ENCODE measurements at places on chromosomes 1 and 21. TPM values are rescaled to one million over a fixed set of nuclear protein-coding genes. Genes with fewer than 3 reads are reported as not detected.

- no peaks in the 10 kb centered on the region for H3K4me1 ChIP-seq
- H3K4me3 ChIP-seq, result no peak overlapping the region
- no peaks in the 10 kb centered on the region for H3K36me3 ChIP-seq
- no peak overlapping the region for H3K27ac ChIP-seq
Measured at GRCh38 chr1:7089497-7089896, 304.2 kb downstream of the CAMTA1 start.

DNA sequence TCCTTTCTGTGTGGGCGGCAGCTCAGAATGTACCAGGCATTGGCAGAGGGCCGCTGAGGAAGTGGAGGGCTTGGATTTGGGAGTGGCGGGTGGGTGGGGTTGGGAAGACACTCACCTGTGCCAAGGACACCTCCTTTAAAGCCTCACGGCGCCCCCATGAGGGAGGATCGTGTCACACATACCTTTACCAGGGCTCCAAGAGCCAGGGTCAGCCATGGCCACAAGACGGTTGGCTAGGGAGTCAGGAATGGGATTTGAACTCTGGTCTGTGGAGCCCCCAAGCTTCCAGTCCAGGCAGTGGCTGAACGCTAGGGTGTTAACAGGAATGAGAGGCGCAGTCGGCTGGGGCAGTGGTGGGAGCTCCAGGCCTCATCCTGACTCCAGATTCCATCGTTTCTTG, 4.6 kb downstream of the NBL1 start:
- H3K4me3 ChIP-seq, result no peak overlapping the region
- peak; percentile 33 for DNase-seq
- peaks cover 31% of the 10 kb centered on the region for H3K4me1 ChIP-seq
- peaks cover 4% of the 10 kb centered on the region for H3K27me3 ChIP-seq
- peaks cover 2% of the 10 kb centered on the region for H3K36me3 ChIP-seq

DNA sequence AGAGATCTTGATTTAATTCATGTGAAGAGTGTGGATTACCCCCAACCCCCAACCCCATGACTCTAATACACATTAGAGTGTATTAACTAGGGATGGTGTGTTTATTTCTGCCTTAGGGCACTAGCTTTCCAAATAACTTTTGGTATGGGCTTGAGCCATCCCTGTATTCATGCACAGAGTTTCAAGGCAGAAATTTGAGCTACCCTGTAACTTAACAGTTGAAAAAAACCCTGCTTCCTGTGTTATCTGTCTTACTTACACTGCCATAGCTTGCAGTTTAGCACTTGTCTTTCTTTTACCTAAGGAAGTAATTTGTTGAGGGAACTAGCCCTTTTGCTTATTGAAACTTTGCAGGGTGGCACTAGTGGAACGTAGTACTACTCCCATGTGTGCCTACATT, 6.3 kb downstream of the SRSF11 start:
- no peak for DNase-seq
- peak overlapping the region; percentile 88 for H3K27ac ChIP-seq
- peaks cover 52% of the 10 kb centered on the region for H3K4me1 ChIP-seq
- H3K36me3 ChIP-seq, result peaks cover 49% of the 10 kb centered on the region

DNA sequence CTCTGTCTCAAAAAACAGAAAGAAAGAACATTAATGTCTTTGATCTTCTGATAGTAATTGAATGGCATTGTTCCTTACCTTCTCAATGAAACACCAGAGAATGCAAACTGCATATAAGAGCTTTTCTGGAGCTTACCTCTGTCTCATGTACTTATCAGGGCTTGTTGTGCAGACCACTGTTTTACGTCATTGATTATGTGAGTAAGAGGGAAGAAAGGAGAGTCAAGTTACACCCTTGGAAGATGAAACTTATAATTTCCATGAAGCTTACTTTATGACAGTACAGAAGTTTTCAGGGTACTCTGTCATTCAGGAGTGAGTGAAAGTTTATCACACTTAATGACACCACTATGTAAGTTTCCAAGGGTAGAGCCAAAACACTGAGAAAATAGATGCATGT, 49.0 kb upstream of the MAB21L3 start:
- no peak overlapping the region for H3K27ac ChIP-seq
- peaks cover 31% of the 10 kb centered on the region for H3K27me3 ChIP-seq
- H3K36me3 ChIP-seq, result no peaks in the 10 kb centered on the region
- no peaks in the 10 kb centered on the region for H3K4me1 ChIP-seq
- H3K4me3 ChIP-seq, result no peak overlapping the region
- DNase-seq, result no peak

DNA sequence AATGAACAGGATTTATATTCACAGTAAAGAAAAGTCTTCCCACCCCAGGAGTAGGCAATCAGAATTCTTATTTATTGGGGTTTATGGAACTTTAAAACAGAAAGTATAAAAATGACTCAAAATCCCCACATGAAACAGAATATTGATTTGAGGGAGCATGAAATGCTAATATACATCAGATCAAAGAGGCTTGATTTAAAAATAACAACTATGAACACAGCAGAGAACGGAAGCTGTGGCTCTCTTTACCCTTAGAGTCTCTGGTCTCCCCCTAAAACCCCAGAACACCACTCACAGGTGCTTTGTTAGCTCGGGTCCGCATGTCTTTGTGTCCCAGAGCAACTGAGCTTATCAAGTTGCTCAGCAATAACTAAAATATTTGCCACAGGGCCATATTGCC, 31.2 kb upstream of the FASLG start:
- peaks cover 36% of the 10 kb centered on the region for H3K4me1 ChIP-seq
- H3K4me3 ChIP-seq, result no peak overlapping the region
- H3K27me3 ChIP-seq, result peaks cover 39% of the 10 kb centered on the region
- no peak for DNase-seq

DNA sequence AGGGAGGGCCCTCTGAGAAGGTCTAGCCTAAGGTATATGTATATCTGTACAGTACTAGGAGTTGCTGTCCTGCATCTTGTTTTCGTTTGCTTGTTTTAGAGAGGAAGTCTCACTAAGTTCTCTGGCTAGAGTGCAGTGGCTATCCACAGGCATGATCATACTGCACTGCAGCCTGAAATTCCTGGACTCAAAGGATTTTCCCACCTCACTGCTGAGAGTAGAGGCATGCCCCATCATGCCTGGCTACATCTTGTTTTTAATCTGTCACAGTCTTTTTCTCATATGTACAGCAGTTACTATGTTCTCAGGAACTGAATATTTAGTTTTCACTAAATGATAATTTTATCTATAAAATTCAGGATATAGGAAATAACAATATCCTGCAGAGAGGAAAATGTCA, 15.3 kb upstream of the PYHIN1 start:
- DNase-seq, result no peak
- no peak overlapping the region for H3K27ac ChIP-seq
- no peak overlapping the region for H3K4me3 ChIP-seq
- H3K27me3 ChIP-seq, result peaks cover 27% of the 10 kb centered on the region
- H3K4me1 ChIP-seq, result no peaks in the 10 kb centered on the region

Gene HOOK1
- 8.0 TPM for total RNA-seq

DNA sequence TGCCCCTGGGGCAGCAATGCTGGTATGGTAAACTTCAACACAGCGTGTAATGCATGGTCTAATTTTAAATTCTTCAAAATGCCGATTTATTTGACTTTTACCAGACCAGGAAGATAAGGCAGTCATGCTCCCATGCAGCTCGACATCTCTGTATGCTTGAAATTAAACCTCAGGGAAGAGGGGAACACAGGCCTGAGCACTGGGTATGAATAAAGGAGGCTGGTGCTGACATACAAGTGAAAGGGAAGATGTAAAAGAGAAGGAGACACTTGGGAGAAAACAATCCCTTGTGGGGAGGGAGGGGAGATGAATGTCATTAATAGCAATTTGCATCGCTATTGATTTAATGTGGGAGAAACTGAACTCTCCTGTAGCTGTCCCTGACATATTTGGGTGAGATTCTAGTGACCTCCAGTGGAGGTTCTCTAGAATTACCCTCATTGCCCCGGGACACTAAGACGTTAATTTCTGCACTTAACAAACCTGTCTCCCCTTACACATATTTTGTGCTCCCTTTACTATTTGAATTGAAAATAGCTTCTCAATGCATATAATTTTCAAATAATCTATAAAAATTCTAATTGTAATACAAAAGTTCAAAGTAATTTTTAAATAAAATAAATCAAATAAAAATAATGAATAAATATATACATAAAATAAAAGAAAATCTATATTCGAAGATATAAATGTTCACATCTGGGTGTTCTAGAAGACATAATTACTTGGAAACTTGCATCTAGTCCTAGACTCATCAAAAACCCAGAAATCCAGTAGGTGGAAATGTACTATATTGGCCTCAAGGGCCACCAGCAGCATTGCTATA, 283.1 kb downstream of the LMX1A start:
- peak; percentile 14 for DNase-seq
- H3K4me1 ChIP-seq, result no peaks in the 10 kb centered on the region
- H3K4me3 ChIP-seq, result no peak overlapping the region
- H3K36me3 ChIP-seq, result no peaks in the 10 kb centered on the region

GRCh38 chr21:15820852-15821379, 91.1 kb downstream of the USP25 start:
- H3K27me3 ChIP-seq, result no peaks in the 10 kb centered on the region
- DNase-seq, result no peak
- H3K4me3 ChIP-seq, result no peak overlapping the region

Gene GPA33
- 2.3 TPM for total RNA-seq

Gene CAMK2N1
- total RNA-seq, result 0.37 TPM

DNA sequence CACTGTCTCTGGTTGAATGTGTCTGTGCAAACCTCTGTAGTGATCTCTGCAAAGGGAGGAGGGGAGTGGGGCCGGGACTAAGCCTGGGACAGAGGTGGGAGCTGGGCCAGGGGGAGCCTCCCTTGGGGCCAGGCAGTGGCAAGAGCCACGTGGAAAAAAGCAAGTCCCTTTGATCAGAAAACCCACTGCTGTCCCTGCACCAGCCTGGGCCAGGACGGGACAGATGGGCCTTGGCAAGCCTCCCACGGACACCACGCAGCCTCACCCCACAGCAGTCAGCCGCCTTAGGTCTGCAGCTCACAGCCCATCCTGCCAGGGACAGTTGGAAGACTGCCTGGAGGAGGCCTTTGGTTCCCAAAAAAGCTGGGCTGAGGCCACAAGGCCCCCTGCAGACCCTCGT, 11.7 kb upstream of the TRAPPC10 start:
- H3K4me3 ChIP-seq, result no peak overlapping the region
- no peak for DNase-seq
- peaks cover 22% of the 10 kb centered on the region for H3K27me3 ChIP-seq
- H3K4me1 ChIP-seq, result no peaks in the 10 kb centered on the region
- no peaks in the 10 kb centered on the region for H3K36me3 ChIP-seq

DNA sequence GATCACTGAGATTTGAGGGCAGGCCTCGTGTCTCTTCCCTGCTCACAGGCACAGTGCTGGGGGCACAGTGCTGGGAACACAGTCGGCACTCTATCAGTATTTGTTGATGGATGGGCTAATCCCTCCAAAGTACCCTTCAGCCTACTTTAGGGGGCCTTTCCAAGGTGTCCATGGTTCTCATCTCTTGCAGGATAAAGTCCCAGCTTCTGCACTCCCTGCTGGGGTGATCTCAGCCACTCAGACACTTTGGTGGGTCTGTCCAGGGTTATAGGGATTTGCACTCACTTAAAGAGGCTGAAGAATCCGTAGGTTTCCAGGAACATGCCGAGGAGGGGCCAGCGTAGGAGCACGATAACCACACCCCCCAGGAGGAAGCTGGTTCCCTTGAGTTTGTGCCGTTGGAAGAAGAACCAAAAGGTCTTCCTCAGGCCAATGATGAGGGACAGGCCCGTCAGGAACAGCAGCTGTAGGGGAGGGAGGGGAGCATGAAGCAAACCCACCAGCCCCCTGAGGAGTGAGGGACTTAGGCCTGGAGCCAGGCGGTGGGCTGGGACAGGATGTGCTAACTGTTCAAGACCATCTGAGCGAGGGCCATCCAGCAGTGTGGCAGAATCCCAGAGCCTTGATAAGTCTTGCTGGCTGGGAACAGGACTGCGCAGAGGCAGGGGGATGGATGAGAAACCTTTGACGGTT, 5.2 kb upstream of the KISS1 start:
- H3K27me3 ChIP-seq, result peaks cover 21% of the 10 kb centered on the region
- no peak overlapping the region for H3K27ac ChIP-seq
- H3K4me1 ChIP-seq, result no peaks in the 10 kb centered on the region

DNA sequence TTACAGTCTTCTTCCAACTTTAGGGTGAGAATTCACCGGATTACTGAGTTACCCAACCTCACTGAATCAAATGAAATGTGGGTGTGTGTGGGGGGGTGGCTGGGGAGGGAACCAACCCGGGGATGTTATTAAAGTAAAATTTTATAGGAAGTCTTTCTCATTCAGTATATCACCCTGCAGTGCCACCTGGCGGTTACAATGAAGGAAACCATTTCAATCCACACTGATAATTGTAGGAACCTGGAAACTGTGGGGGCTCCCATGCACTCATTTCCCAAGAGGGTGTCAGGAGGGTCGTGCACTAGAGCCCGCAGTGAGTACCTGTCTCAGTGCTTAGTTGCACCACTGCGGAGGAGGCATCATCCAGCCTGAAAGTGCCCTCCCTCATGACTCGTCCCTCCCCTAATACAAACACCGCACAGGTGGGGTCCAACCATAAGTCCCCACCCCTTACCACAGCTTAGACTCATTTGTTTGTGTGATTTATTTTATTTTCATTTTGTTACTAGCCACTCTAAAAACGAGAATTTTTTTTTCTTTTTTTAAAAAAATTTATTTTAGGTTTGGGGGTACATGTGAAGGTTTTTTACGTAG, 29.1 kb upstream of the IGSF5 start:
- no peaks in the 10 kb centered on the region for H3K36me3 ChIP-seq
- DNase-seq, result peak; percentile 57
- H3K27me3 ChIP-seq, result peaks cover 5% of the 10 kb centered on the region
- H3K27ac ChIP-seq, result no peak overlapping the region
- H3K4me1 ChIP-seq, result no peaks in the 10 kb centered on the region
- no peak overlapping the region for H3K4me3 ChIP-seq

Data from activated CD4-positive, alpha-beta T cell treated with anti-CD3 and anti-CD28 coated beads, Interleukin-2, amount 10 ng/mL, durations not matched to agents 7 days and 5 days (primary cell).